ENCODE measurements at places on chromosomes 16 and 17. TPM values are rescaled to one million over a fixed set of nuclear protein-coding genes. Genes with fewer than 3 reads are reported as not detected.

Gene TBC1D3K
- not detected for polyA plus RNA-seq

Gene MEOX1
- not detected for polyA plus RNA-seq

Gene FA2H
- not detected for polyA plus RNA-seq

Gene SRCIN1
- not detected for polyA plus RNA-seq

Gene NHERF1
- polyA plus RNA-seq = 82.2 TPM

Gene HGS
- polyA plus RNA-seq = 17.0 TPM

Gene CCT6B
- 1.7 TPM for polyA plus RNA-seq

Gene BRD7
- polyA plus RNA-seq = 57.2 TPM

Gene KAT7
- 61.8 TPM for polyA plus RNA-seq

Gene FADS6
- not detected for polyA plus RNA-seq

Gene HIRIP3
- 21.8 TPM for polyA plus RNA-seq

Gene TRIM72
- polyA plus RNA-seq = not detected

Gene RPGRIP1L
- polyA plus RNA-seq = 2.6 TPM

Gene NOMO2
- 40.0 TPM for polyA plus RNA-seq

Gene HS3ST4
- not detected for polyA plus RNA-seq

Gene KRT15
- polyA plus RNA-seq = not detected

Gene TPSAB1
- polyA plus RNA-seq = not detected

Gene CDH1
- polyA plus RNA-seq = not detected

Gene CD7
- 1.3 TPM for polyA plus RNA-seq

Gene TP53TG3
- polyA plus RNA-seq = not detected

Gene SEC14L5
- polyA plus RNA-seq = not detected

Gene DPEP3
- not detected for polyA plus RNA-seq

Gene MYH2
- polyA plus RNA-seq = not detected

Gene TMEM238L
- not detected for polyA plus RNA-seq

Gene ADGRG3
- not detected for polyA plus RNA-seq

Gene IKZF3
- 42.7 TPM for polyA plus RNA-seq

Gene SAMD14
- polyA plus RNA-seq = 0.11 TPM
